Cardiac fibroblast (primary cell): ENCODE measurements at places on chromosomes 16 and 17.
A peak's percentile ranks its signal among the peaks of the same experiment; 100 is the strongest.

- DNase-seq, result no peak
Observed at GRCh38 chr17:17780922-17781590, 55.7 kb downstream of the SREBF1 start.

GRCh38 chr17:18850679-18851078, 7.3 kb upstream of the PRPSAP2 start:
- no peak for DNase-seq

DNA sequence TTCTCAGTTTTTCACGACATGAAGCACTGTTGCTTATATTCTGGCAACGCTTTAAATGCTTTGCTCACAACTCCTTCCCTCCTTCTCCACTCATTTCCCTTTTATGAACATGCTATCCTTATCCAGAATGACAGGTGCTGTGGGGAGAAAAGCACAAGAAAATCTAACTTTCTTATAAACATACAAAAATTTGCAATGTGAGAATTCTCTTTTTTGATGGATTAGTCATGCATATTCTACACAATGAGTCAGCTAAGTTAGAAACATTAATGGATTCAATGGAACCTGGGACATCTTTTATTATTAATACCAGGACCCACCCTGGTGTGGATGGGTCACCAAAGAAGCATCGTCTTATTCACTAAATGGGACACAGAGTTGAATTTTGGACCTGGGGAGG, 234.6 kb upstream of the CDH5 start:
- no peak for DNase-seq

- DNase-seq, result no peak
Observed at GRCh38 chr16:61214780-61215179, 821.5 kb downstream of the CDH8 start.

DNA sequence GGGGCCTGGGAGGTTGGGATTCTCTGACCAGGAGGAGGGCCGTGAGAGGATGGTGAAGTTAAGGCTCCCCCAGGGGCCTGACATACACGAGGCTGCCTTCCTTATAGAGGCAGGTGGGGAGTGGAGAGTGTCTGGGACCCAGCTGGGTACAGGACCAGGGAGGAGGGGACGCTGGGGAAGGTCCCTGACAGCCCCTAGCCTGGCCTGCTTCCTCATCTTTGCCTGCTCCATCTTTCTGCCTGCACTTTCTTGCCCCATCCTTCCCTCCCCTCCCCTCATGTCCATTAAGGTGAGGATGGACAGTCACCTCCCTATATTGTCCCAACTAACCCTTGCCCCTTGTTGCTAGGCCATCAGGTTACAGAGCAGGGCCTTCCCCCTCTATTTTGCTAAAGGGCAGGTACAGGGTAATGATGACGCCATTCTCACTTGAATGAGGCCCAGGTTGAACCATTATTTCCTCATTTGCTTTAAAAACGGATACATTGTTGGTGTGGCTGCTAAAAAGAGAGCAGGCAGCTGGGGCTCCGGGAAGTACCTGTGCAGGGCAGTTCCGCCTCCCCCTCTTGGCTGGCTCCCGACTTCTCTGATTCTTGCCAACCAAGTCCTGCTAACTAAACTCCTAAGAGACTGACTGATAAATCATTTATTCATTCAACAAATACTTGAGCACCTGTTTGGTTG, 1.3 kb downstream of the C17orf99 start:
- DNase-seq, result no peak

- DNase-seq, result no peak
Observed at GRCh38 chr17:3903051-3903825, 10.4 kb upstream of the CAMKK1 start.

GRCh38 chr16:15493466-15494180, 59.2 kb downstream of the BMERB1 start:
- DNase-seq, result peak; percentile 41

DNA sequence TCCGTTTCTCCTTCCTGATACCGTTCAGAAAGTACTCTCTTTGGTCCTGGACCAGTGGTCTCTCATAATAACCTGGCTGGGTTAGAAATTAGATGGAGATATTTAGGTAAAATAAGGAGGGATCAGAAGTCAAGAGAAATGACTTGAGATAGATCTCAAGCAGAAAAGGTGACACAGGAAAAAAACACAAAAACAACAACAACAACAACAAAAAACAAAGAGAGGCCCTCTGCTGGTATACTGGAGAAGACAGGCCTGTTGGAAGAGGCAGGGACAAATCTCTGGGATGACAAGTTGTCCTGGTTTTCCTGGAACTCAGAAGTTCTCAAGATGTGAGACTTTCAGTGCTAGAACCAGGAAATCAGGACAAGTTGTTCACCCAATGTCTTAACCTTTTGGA, 430.5 kb downstream of the SHISA9 start:
- DNase-seq, result no peak

GRCh38 chr16:71645450-71645849, 19.5 kb downstream of the MARVELD3 start:
- DNase-seq, result peak; percentile 53

GRCh38 chr16:88927661-88928060, 49.3 kb downstream of the CBFA2T3 start:
- DNase-seq, result no peak

DNA sequence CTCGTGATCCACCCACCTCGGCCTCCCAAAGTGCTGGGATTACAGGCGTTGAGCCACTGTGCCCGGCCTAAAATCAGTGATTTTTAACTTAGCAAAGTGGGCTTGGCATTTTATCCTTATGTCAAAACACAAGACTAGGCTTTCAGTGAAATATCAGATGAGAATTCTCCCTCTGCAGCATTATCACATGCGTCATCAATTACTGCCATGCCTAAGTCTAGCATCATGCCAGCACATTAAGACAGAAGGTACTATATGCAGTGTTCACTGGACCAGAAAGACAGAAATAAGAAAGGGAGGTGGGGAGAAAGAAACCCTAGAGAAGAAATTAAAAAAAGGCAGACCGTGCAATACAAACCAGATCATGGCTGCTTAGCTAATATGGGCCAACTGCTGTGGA, 29.8 kb downstream of the GPATCH8 start:
- DNase-seq, result no peak

- no peak for DNase-seq
Observed at GRCh38 chr17:57724026-57724728, 20.9 kb downstream of the CCDC182 start.

DNA sequence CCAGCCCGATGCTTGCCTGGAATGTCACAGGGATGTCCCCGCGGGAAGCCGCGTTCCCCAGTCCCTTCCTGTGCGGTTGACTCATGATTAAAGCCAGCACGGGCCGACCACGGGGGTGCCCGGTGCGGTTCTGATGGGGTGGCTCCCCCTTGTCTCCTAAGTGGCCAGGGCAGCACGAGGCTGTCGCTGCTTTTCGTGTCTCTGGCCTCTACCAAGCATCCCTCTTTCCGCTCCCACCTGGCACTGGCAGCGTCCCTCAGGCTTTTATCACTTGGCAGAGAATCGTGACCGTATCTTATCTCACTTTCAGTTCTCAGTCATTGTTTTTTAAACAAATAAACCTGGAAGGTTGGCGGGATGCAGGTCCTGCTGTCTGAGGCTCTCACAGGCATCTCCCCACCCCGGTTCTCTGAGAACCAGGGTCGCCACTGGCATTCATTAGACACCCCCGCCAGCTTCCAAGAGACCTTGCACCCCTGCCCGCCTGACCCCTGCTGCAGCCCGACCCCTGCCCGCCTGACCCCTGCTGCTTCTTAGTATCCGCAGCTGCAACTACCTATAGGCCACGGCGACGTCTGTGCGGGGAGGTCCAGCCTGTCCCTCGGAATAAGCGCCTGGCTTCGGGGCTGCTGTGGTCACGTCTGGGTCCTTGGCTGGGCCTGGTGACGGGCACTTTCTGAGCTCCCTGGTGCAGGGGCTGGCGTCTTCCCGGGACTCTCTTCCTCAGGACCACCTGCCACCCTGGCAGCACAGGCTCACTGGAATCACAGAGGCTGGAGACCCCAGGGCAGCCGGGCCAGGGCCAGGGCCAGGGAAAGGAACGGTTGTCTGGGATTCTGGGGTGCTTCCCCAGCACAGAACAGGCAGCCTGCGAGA, 7.5 kb downstream of the C1QTNF8 start:
- DNase-seq, result no peak

- DNase-seq, result no peak
Observed at GRCh38 chr16:84538222-84538840, 33.9 kb upstream of the MEAK7 start.

GRCh38 chr16:47722046-47722445, 260.9 kb downstream of the PHKB start:
- DNase-seq, result no peak

GRCh38 chr17:50259477-50260324, 14.6 kb upstream of the TMEM92 start:
- no peak for DNase-seq

- no peak for DNase-seq
Observed at GRCh38 chr16:25626172-25626571, 65.6 kb upstream of the HS3ST4 start.

GRCh38 chr17:30361766-30362279, 16.9 kb upstream of the CPD start:
- no peak for DNase-seq
